ENCODE measurements at places on chromosomes 5 and 9.

DNA sequence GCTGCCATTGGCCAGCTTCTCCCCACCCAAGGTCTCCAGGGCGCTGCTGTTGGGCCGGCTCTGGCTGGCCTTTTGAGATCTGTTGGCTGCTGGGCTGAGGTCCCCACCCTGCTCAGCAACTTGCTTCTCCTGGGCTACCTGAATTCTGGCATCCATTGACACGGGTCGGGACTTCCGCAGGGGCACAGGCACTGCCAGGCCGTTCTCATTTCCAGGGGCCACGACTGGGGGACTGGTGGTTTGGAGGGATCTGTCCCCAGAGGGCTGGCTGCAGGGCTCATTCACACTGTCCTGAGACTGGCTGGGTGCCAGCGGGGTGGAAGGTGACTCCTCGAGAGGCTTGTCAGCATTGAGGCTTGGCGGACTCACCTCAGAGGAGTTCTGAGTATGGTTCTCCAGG lies 87.1 kb upstream of the FBXW11 start:
- no peak for DNase-seq

GRCh38 chr9:78325343-78325742 lies 28.4 kb downstream of the PSAT1 start:
- DNase-seq = no peak

DNA sequence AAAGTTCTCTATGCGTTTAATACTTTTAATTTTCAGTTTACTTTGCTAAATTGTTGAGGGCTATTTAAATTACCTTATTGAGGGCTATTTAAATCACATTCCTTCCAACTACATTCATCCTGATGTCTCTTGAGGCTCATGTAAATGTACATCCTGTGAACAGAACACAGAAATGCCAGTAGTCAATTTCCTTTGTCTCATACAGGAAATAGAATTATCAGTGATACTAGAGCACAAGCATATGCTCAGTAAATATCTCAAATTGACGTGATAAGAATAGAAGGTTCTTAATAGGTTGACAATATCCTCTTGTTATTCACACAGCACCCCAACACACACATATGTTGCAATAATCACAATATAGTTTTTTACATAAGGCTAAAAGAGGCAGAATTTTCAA lies 449.0 kb downstream of the CYLC2 start:
- DNase-seq = no peak

DNA sequence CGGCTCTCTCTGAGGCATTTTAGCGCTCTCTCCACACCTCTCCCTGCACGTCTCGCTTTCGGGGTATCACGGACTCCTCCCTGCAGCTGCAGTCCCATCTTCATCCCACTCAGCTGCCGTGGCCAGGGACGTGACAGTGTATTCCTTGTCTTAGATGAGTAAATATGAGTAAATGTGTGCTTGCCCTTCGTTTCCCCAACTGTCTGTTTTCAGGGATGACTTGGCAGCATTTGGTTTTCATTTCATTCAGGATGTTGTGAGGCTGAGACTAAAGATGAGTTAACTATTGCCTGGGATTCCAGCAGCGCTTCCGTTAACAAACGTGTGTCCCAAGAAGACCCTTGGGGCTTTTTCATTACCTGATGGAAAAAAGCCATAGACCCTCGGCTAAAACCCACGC lies 29.5 kb downstream of the GDNF start:
- no peak for DNase-seq

DNA sequence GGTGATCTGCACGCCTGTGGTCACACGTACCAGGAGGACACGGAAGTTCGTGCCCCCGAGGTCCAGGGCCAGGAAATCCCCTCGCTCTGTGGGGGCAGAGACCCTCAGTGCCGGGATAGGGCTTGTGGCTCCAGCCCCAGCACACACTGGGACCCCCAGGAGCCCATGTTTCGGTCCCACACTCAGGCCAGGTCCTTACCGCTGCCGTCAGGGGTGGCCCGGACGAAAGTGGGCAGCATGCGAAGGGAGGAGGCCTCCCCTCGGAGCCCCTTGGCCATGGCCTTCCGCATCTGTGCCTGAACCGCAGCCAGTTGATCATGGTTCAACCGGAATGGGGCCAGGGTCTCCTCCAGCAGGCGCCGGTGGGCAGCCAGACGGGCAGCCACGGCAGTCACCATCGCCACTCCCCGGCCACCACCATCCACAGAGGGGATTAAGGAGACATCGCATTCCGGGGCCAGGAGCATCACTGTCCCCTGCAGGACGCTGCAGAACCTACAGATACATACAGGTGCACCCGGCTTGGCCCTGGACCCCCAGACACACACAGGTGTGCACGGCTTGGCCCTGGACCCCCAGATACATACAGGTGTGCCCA lies 11.8 kb downstream of the HK3 start:
- no peak for DNase-seq

DNA sequence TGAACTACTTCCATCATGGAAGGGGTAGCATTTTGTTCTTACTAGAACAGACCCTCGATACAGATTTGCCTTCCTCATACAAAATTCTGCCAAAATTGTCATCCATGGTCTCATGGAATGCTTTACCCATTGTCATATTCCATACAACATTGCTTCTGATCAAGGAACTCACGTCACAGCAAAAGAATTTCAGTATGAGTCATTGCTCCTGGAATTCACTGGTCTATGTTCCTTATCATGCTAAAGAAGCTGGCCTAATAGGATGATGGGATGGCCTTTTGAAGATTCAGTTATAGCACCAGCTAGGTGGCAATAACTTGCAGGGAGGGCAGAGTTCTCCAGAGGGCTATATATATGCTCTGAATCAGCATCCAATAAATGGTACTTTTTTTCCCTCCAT lies 18.2 kb upstream of the FNIP1 start:
- no peak for DNase-seq

DNA sequence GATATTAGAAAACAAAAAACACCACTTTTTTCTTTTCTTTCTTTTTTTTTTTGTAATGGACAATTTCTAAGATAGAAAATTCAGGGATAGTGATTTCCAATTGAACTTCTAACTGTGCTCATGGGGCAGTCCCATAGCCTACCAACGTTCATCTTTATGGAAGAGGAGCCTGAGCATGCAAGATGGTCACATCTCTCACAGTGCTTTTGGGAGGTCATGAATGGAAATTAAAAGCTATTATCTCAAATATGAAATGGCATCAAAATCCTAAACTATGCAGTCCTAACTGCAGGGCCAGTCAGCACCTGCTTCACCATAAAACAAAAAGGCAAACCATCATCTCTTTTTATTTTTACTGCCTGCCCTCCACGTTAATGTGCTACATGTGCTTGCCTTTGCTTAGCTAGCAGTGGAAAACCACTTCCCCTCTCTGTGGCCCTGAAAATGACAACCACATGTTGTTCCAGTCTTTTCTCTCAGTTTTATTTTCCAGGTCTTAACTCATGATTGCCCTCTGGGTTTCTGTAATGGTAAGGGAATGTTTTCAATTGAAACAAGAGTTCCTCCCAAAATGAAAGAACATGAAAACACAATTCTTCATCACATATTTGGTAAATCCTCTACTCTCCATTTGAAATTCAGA lies 16.7 kb downstream of the IFNB1 start:
- DNase-seq = no peak

GRCh38 chr9:11158063-11158462 lies 545.3 kb upstream of the PTPRD start:
- no peak for DNase-seq

DNA sequence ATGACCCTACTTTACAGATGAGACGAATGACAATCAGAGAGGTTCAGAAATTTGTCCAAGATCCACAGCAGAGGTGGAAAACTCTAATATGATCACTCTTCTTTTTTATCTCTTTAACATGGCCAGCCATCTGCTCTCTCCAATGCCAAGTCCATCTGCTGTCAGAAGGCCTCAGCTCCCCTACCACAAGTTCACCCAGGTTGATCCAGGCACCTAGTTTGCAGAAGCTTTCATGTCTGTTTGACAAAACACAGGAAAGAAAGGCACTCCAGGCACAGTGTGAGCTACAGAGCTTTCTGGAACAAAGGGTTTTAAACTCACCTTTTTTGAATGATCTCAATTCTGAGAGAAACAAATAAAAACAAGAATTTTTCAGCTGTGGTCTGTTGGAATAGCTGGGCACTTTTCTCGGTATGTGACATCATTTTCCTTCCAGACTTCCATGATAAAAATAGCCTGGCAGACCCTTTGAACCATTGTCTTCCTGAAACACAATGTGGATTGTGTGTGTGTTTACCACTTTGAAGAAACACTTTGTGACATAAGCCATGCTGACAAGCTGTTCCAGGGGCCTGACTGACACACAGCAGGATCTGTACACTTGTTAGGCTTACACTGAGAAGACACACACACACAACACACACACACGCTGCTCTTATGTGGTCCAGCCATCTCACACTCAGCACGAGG lies 214.3 kb downstream of the AGTPBP1 start:
- DNase-seq = no peak

DNA sequence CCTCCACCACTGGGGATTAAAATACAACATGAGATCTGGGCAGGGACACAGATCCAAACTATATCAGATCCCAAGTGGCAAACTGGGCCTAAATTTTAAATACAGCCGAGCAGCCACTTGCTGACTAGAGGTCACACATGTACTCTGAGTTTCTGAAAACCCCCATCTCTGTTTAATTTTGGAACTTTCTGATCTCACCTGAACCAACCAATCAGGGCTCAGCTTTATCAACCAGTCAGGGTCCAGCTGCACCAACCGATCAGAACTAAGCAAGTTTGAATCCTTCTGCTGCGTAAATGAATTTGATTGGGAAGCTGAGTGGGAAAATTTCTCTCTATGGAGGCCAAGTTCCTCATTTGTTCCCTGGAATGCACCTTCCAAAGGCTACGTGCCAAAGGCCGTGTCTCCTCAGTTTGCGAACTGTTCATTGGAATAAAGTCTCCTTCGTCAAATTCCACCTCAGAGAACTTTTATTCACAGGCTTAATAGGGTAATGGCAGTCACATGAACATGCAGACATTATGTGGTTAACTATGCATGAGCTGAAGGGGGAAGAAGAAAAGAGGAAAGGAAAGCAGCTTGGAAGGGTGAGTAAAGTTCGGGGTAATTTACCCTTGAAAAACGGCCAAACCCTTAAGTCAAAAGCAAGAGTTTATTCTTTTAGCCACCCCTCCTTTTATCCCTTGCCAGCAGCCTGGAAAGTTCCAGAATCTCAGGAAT lies 3.7 kb downstream of the CD180 start:
- DNase-seq = no peak

DNA sequence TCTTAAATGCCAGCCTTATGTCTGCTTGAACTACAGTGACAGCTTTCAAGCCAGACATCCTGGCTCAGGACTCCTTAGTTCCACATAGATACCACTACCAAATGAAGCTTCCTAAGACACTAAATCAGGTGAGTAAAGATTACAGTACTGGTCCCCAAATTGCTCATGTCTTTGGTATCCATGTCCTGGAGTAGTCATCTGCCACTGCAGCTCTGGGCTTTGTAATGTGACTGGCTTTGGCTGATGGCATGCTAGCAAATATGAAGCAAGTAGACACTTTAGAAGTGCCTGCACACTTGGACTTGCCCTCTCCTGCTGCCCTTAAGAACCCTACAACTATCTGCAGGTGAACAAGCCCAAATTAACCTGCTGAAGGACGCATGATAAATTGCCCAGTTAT lies 334.9 kb downstream of the BNC2 start:
- DNase-seq = no peak

- no peak for DNase-seq
Observed at GRCh38 chr9:3359048-3359692, 166.6 kb downstream of the RFX3 start.

DNA sequence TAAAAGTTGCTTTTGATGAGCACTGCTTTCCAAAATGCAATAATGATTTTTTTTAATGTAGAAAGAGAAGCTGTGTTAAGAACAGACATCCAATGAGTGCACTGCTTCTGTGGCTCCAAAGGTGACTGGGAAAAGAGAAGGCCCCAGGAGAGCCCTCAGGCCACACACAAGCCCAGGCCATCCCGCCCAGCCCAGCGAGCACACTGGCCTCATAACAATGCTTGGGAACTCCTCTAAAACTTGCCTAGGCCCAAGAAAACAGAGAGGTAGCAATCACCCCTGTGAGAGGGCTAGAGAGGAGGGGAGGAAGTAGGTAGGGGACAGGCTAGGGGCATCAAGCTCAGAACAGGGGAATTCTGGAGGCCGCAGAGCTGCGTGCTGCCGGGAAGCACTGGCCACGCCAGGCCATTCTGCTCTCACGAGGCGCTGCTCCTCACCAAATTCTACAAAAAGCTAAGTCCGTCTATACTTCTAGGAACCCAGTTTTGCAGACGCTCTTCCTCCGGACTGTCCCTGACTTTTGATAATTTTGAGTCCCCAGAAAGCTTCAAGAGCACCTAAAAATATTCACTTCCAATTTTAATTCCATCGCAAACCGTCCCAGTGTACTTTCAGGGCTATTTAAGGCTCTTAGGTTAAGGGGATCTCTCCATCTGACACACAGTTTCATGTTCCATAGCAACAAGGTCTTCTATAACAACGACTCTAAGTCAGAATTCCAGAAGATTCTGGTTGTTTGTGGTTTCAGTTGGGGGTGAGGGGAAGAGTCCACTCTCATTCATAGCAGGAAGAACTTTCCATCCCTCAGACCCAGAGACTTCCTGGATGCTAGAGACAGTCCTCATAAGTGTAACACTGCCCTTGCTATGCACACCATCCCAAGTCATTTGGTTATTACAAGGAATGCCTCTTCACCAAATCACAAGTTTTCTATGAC lies 51.0 kb downstream of the HABP4 start:
- no peak for DNase-seq

GRCh38 chr9:89864257-89864656 lies 259.4 kb downstream of the GADD45G start:
- no peak for DNase-seq

- DNase-seq = no peak
Observed at GRCh38 chr5:115948091-115948534, 14.2 kb upstream of the LVRN start.

DNA sequence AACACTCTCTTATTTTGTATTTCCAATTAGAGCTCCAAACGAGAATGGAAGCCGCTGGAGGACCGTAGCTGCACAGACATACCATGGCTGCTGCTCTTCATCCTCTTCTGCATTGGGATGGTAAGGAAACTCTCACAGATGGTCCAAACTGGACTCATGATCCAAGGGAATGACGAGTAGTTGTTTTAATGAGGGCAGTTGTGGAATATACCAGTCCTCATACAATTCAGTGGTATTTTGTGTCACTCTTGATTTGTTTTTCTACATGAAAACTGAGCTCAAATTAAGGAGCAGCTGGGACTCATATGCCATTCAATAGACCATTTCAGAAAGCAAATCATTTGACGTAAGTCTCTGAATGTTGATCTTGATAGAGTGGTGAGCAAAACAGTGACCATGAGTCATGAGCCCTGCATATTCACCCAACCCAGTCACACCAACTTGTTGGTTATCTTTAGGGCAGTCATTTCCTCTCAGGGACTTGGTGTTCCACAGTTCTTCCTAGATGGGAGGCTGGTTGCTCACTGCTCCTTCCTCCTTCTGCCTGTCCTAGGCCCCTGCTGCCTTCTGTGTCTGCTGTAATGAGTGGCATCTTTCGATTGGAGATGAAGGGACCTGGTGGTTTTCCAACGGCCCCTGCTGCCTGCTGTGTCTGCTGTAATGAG lies 54.9 kb downstream of the SLC44A1 start:
- no peak for DNase-seq

Data from activated CD4-positive, CD25-positive, alpha-beta regulatory T cell (primary cell).